Fibroblast of gingiva (primary cell): ENCODE measurements at places on chromosomes 7 and 10.

GRCh38 chr7:34157137-34157536 is 251.8 kb downstream of the BMPER start:
- no peak for DNase-seq

GRCh38 chr7:155544485-155544884 is 1.9 kb downstream of the CNPY1 start:
- DNase-seq: no peak

DNA sequence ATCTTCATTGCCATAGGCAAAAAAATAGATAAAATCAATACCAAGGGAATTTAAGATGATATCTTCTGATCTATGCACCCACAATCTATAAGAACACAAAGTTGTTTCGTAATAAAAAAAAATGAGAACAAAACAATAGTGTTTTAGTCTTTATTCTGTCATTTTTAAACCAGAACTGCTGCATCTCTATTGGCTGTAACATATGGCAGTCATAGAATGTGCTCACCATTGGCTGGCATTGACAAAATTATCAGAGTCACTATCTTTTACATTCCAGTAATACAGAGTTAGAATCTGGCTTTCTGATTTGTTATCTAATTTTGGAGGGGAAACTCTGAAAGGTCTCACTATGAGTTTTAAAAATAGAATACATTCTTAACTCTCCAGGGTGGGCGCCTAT is 138.6 kb upstream of the CCDC6 start:
- no peak for DNase-seq

DNA sequence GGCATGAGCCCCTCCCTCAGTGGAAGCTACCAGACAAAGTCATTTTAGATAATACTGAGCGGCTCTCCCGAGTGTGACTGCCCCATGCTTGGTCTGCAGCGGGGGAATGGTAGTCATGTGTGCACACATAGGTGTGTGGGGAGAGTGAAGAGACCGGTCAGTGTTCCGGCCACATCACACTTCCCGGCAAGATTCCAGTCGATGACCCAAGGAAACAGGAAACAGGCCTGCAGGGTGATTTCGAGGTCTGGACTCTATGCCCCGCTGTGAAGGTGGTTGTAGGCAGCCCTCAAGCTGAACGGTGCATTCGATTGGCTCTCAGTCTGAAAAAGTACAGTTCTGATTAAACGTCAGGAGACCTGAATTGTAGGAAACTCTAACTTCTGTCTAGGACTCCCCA is 73.2 kb downstream of the SYPL1 start:
- no peak for DNase-seq

DNA sequence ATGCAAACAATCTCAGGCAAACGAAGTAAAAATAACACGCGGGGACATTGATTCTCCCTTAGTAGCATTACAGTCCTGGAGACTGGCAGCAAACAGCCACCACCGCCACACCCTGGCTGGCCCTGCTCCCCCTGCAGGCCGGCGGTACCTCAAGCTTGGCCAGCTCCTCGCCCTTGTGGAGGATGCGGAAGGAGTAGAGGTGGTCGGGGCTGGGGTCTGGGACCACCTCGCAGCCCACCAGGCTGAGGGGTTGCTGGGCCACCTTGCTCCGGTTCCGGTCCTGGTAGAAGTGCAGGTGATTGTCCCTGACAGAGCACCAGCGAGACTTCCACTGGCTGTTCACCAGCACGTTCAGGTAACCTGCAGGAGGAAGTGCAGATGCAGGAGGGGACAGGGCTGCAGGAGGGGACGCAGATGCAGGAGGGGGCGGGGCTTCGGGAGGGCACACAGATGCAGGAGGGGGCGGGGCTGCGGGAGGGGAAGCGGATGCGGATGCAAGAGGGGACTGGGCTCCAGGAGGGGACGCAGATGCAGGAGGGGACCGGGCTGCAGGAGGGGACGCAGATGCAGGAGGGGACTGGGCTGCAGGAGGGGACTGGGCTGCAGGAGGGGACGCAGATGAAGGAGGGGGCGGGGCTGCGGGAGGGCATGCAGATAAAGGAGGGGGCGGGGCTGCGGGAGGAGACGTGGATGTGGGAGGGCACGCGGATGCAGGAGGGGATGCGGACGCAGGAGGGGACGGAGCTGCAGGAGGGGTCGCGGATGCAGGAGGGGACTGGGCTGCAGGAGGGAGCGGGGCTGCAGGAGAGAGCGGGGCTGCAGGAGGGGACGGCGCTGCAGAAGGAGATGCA is 65.7 kb downstream of the VWA2 start:
- DNase-seq: no peak

- peak; percentile 8 for DNase-seq
Observed at GRCh38 chr10:103967448-103968071, 620 bp downstream of the SLK start.
